ENCODE measurements at places on chromosomes 16 and 17. TPM values are rescaled to one million over a fixed set of nuclear protein-coding genes. Genes with fewer than 3 reads are reported as not detected.

Gene MEIOB
- not detected for total RNA-seq

GRCh38 chr17:57388131-57388725 lies 131.9 kb downstream of the MSI2 start:
- peaks cover 71% of the 10 kb centered on the region for H3K36me3 ChIP-seq
- H3K27me3 ChIP-seq = no peaks in the 10 kb centered on the region
- no peak overlapping the region for H3K4me3 ChIP-seq
- H3K4me1 ChIP-seq = peaks cover 2% of the 10 kb centered on the region

- no peak for DNase-seq
- no peaks in the 10 kb centered on the region for H3K36me3 ChIP-seq
- H3K27ac ChIP-seq = no peak overlapping the region
Measured at GRCh38 chr17:62178579-62178978, 113.5 kb upstream of the MED13 start.

DNA sequence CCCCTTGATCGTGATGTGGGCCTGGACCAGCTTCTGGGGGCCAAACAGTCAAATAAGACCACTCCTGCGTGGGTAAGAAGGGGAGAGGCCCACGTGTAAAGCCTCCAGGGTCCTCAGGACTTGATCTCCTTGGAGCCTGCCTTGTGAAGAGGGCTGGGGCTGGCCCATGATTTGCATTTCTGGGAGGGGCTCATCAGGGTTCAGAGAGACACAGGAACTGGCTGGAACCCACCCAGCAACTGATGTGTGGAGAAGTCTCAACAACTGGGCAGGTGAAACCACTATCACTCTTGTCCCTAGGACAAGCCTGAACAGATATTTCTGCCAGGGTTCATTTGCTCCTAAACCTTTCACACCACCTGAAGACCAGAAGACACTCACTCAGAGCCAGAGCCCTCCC lies 214.7 kb downstream of the ZNF423 start:
- H3K27ac ChIP-seq = no peak overlapping the region
- H3K4me3 ChIP-seq = no peak overlapping the region
- no peaks in the 10 kb centered on the region for H3K4me1 ChIP-seq
- H3K27me3 ChIP-seq = no peaks in the 10 kb centered on the region
- H3K36me3 ChIP-seq = no peaks in the 10 kb centered on the region
- no peak for DNase-seq

DNA sequence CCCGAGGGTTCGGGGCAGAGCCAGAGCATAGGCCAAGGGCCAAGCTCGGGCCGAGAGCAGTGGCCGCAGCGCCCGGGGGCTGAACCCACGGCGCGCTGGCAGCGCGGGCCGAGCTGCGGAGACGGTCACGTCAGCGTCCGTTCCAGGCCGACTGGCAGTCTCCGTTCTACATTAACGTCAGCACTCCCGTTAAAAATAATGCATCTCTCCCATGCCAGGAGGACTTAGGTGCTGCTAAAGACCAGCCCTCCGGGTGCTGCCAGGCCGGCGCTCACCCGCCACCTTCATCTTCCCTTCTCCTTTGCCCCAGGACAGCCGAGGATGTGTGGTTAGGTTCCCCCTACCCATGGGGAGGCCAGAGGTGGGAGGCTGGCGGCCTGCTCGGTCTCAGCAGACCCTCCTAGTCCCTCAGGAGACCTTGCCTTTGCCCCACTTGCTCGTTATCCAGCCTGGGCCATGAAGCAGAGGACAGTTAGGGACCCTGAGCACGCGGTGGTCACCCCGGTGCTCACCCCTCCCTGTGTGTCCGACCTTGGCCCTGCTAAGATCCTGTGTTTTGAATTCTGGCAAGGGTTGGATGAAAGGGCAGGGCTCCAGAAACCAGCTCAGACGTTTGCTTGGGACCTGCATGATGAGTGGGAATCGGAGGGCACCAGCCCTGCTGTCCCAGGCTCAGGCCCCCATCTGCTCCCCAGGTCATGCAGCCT lies 572 bp downstream of the MPG start:
- peaks cover 11% of the 10 kb centered on the region for H3K27me3 ChIP-seq
- H3K4me3 ChIP-seq = peak overlapping the region; percentile 93
- H3K27ac ChIP-seq = peak overlapping the region; percentile 85
- peaks cover 18% of the 10 kb centered on the region for H3K36me3 ChIP-seq
- H3K4me1 ChIP-seq = peaks cover 28% of the 10 kb centered on the region

Gene EFNB3
- total RNA-seq = not detected

- no peak overlapping the region for H3K4me3 ChIP-seq
- no peaks in the 10 kb centered on the region for H3K36me3 ChIP-seq
- H3K27ac ChIP-seq = no peak overlapping the region
- no peak for DNase-seq
Measured at GRCh38 chr17:8392274-8392673, 5.4 kb downstream of the RNF222 start.

Gene SLC35G6
- not detected for total RNA-seq

DNA sequence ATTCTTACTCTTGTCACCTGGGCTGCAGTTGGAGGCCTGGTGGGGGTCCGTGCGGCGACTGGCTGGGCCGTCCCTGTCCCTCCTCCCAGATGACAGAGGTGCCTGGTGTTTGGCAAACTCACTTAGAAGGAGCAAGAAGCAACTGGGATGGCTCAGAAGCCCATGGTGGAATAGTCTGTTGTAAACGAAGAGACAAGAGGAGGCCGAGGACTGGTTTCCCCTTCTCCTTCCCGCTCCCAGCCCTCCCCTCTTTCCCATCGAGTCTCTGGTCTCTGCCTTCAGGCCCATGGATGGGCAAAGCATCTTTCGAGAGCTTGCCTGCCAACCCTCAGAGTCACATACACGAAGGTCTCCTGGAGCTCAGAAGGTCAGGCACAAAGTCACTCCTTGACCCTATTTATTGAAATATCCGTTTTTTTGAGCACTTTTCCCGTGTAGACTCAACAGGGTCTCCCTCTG lies 364.4 kb downstream of the SEC14L1 start:
- H3K4me1 ChIP-seq = no peaks in the 10 kb centered on the region
- no peak overlapping the region for H3K27ac ChIP-seq
- no peak overlapping the region for H3K4me3 ChIP-seq
- H3K27me3 ChIP-seq = no peaks in the 10 kb centered on the region
- H3K36me3 ChIP-seq = peaks cover 10% of the 10 kb centered on the region

Gene DHRS7C
- total RNA-seq = not detected

- H3K36me3 ChIP-seq = peaks cover 39% of the 10 kb centered on the region
- no peaks in the 10 kb centered on the region for H3K4me1 ChIP-seq
Measured at GRCh38 chr17:8475227-8475626, 39.5 kb downstream of the NDEL1 start.

Gene RHBDF1
- 0.76 TPM for total RNA-seq

GRCh38 chr16:15032547-15033308 lies 23.1 kb downstream of the NTAN1 start:
- H3K27ac ChIP-seq = no peak overlapping the region
- H3K36me3 ChIP-seq = peaks cover 55% of the 10 kb centered on the region
- H3K4me1 ChIP-seq = peaks cover 5% of the 10 kb centered on the region
- no peak overlapping the region for H3K4me3 ChIP-seq

GRCh38 chr16:89624777-89625761 lies 11.6 kb downstream of the DPEP1 start:
- no peak overlapping the region for H3K27ac ChIP-seq
- H3K4me3 ChIP-seq = no peak overlapping the region
- peaks cover 19% of the 10 kb centered on the region for H3K27me3 ChIP-seq
- H3K36me3 ChIP-seq = no peaks in the 10 kb centered on the region

- no peak overlapping the region for H3K4me3 ChIP-seq
- H3K4me1 ChIP-seq = no peaks in the 10 kb centered on the region
- no peak for DNase-seq
Measured at GRCh38 chr16:69937465-69937951, 13.6 kb upstream of the CLEC18A start.

Gene JPT2
- total RNA-seq = 120 TPM

Gene KRTAP1-1
- total RNA-seq = not detected

Gene PERCC1
- not detected for total RNA-seq

DNA sequence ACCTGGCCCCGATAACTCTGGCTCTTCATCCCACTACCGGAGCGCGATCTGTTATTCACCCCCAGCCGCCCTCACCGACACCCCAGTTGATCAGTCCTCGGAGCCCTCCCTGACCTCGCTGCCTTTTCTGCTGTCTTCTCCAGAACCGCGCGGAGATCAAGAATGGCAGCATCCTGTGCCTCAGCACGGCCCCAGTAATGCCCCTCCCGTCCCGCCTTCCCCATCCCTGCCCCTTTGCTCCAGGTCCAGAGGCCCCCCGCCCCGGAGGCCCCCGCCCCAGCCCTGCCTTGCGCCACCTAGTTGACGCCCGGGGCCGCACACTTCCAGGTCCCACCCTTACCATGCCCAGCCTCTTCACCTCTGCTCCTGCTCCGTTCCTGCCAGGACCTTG lies 872 bp downstream of the ELMO3 start:
- H3K4me1 ChIP-seq = peaks cover 9% of the 10 kb centered on the region
- H3K36me3 ChIP-seq = peaks cover 46% of the 10 kb centered on the region
- no peak overlapping the region for H3K4me3 ChIP-seq
- H3K27me3 ChIP-seq = no peaks in the 10 kb centered on the region
- DNase-seq = no peak

- no peak for DNase-seq
- H3K36me3 ChIP-seq = no peaks in the 10 kb centered on the region
- no peaks in the 10 kb centered on the region for H3K4me1 ChIP-seq
- H3K27me3 ChIP-seq = peaks cover 3% of the 10 kb centered on the region
Measured at GRCh38 chr17:34683390-34683789, 104.0 kb downstream of the TMEM132E start.

Gene JUP
- 0.14 TPM for total RNA-seq

DNA sequence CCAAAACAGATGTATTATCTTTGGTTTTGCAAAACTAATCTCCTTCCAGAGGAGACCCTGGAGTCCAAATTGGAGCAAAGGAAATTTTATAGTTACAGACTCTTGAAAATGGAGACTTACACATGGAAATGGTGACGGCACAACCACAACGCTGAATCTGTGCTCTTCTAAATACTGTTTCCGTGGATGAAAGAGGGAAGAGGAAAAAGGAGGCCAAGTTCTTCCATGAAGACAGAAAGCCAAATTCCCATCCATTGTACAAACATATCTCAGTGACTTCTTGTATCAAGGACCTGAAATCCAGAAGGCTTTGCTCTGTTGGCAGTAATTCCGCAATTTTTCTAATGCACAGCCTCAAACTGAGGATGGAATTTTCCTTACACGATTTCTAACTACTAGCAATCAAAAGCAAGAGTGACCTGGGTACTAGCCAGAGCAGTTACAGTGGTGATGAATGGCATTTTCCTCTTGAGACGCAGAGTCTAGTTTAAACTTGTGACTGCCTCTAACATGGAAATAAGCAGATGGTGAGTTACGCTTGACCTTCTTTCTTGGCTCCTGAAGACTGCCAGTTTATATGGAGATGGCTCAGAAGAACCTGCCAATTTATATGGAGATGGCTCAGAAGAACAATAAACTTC lies 38.5 kb downstream of the VPS53 start:
- no peak for DNase-seq
- no peak overlapping the region for H3K27ac ChIP-seq
- H3K4me3 ChIP-seq = no peak overlapping the region

Gene TMEM100
- total RNA-seq = not detected

DNA sequence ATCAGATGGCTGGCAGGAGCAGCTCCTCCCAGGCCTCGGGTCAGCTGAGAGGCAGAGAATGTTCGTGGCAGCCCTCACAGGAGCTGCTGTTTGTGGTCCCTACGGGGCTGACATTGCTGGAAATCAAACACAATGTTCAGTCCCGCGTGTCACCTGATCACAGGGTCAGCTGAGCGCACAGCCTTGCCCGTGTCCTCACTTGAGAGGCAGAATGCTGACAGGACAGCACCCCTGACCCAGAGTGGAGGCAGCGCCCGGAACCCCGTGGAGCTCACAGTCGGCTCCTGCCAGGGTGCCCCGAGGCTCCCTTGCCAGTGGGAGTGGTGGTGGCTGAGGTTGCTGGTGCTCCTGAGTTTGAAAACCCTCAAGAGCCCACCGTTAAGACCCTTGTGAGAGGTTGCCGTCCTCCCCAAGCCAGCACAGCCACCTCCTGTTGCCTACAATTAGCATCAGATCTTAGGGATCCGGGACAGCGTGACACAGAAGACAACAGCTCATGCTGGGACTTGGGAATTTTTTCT lies 3.6 kb upstream of the CHMP6 start:
- peaks cover 2% of the 10 kb centered on the region for H3K27me3 ChIP-seq
- H3K4me1 ChIP-seq = peaks cover 15% of the 10 kb centered on the region

Gene C17orf78
- not detected for total RNA-seq

GRCh38 chr16:30741461-30741914 lies 6.7 kb upstream of the PHKG2 start:
- H3K27me3 ChIP-seq = no peaks in the 10 kb centered on the region
- peaks cover 13% of the 10 kb centered on the region for H3K4me1 ChIP-seq
- no peak overlapping the region for H3K27ac ChIP-seq
- DNase-seq = no peak

DNA sequence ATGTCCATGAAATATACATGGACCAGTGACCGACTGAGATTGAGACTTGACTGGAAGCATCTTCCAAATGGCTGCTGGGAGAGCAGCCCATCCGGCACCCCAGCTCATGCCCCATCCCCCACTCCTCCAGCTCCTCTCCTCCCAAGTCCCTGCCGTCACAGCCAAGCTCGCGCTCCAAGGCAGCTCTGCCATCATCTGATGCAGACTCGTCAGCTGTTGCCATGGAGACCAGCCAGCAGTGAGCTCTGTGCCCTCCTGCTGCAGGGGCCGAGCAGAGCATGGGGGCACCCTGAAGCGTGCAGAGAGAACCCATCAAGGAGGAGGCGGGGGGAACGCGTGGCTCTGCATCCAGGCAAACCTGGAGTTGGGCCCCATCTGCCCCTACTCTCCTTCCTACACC lies 74.5 kb upstream of the TNRC6C start:
- DNase-seq = no peak
- peaks cover 33% of the 10 kb centered on the region for H3K27me3 ChIP-seq
- no peaks in the 10 kb centered on the region for H3K36me3 ChIP-seq

DNA sequence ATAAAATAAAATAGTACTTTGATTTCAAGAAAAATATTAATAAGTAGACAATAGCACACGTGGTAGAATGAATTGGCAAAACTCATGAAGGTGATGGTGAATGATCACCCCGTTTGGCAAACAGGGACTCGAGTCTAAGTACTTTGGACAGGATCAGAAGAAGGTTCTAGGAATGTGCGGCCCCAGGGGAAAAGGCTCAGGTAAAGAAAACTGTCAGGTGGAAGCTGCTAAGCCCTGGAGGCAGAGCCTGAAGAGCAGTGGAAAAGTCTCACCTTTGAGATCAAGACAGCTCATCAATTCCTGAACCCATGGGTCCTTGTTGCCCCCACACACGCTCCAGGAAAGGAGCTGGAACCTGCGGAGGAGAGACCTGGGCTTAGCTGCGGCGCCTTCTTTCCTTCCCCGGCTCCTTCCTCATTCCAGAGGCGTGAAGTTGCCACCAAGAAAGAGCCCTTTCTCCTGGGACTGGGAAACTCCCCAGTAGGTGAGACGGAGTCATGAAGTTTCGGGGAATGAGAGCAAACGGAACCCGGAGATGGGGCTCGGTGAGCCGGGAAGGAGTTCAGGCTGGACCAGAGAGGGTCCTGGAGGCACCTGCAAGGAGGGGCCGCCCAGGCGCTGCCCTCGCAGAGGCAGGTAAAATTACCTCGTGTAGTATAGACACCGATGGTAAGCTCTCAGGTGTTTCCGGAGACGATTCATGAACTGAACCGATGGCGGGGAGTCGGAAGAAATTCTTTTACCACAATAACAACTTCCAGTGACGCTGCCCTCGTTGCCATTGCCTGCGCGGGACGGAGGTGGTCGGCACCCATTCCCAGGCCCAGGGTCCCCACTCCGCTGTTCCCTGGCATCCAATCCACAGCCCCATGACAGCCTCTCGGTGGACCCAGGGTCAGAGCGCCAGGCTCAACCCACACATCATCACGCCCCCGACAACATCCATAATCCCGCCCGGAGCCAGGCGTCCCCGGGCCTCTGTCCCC lies 1.2 kb upstream of the ZMYND15 start:
- peaks cover 2% of the 10 kb centered on the region for H3K36me3 ChIP-seq
- peak; percentile 71 for DNase-seq
- H3K27me3 ChIP-seq = peaks cover 35% of the 10 kb centered on the region
- peak overlapping the region; percentile 81 for H3K4me3 ChIP-seq
- peaks cover 25% of the 10 kb centered on the region for H3K4me1 ChIP-seq
- H3K27ac ChIP-seq = peak overlapping the region; percentile 48
